ENCODE measurements at places on chromosomes 6 and 20.

GRCh38 chr6:40510442-40510841 is 76.7 kb downstream of the LRFN2 start:
- no peak for DNase-seq

- DNase-seq: no peak
Measured at GRCh38 chr6:10411971-10412460, 2.9 kb downstream of the TFAP2A start.

DNA sequence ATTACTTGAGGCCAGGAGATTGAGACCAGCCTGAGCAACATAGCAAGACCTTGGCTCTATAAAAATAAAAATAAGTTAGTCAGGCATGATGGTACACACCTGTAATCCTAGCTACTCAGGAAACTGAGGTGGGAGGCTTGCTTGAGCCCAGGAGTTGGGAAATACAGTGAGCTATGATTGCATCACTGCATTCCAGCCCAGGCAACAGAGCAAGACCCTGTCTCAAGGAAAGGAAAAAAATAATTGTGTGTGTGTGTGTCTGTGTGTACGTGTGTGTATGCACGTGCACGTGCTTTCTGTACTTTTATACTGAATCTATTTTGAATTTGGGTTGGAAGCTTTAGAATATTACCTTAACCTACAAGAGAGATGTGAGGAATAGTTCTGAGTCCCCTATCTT is 58.9 kb downstream of the KIZ start:
- DNase-seq: no peak

GRCh38 chr6:57109880-57110279 is 19.9 kb downstream of the ZNF451 start:
- DNase-seq: no peak

- no peak for DNase-seq
Measured at GRCh38 chr6:47197682-47198640, 111.7 kb downstream of the TNFRSF21 start.

DNA sequence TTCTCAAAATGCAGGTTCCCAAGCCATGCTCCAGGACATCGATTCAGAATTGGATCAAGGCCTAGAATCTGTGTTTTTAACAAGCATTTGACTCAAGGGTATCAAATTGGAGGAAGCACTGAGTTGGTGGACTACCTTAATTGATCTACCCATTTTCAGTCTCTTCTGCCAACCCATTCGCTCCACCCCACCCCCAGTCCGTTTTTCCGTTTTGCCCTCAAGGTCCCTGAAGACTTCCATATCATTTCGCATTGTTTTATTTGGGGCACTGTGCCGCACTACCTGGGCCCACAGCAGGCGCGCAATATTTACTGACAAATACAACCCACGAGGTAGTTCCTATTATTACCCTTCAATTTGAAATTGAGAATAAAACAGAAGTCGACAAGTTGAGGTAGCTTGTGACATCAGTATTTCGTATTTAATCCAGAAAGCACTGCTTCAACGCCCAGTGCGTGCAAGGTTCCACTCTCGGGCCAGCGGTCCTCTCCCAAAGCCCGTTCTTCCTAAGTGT is 557 bp upstream of the DHX35 start:
- DNase-seq: peak; percentile 7

DNA sequence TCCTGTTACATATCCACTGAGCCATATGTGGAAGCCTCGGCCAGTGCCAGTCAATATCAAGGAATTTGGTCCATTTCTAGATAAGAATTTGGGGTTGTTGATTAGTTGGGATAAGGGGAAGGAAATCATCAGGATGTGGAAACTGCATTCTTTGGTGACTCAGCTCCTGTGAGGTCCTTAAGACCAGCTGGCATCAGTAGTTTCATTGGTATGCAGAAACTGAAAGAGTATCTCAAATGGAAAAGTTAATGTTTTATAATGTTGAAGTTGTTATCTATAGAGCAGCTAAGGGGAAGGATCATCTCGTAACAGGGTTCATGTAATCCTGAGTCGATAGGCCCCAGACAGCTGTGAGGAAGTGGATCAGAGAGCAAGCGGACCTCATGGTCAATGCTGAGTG is 87.9 kb upstream of the PRND start:
- DNase-seq: no peak

DNA sequence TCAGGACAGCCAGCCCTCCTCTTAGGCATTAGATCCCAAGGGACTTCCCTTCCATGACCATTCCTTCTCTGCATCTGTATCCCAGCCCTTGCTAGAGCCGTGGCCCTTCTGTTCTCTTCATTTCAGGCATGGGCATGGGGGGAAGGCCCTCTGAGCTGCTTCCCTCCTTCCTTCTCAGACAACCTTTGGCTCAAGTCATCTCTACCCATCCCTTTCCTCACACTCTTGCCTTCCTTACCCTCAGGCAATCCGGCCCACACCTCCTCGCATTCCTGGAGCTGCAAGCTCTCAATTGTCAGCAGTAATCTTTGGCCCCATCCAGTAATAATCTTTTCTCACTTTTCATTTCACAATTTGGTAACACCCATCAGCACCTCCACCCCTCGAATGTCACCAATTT is 426.9 kb upstream of the JARID2 start:
- DNase-seq: no peak

GRCh38 chr6:152085451-152085921 is 278.0 kb downstream of the ESR1 start:
- DNase-seq: no peak

- peak; percentile 43 for DNase-seq
Measured at GRCh38 chr6:167699141-167699931, 127.4 kb upstream of the AFDN start.

DNA sequence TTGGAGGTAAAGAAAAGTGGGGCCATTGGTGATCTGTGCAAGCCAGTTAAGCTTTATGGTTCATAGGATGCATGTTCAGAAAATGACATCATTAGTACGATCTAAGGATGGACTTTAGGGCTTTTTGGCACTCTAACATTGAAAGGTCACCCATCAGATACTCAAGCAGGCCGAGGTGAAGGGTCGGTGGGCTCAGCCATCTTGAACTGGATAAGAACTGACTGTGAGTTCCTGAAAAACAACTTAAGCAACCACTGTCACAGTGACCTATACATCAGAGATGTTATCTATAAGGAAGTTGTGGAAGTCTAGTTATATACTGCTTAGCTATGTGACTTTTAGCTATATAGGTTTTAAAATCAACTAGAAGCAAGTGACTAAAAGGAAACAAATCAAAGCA is 13.0 kb upstream of the ITCH start:
- no peak for DNase-seq

- peak; percentile 21 for DNase-seq
Measured at GRCh38 chr6:28383235-28384142, 16.1 kb downstream of the ZSCAN12 start.

DNA sequence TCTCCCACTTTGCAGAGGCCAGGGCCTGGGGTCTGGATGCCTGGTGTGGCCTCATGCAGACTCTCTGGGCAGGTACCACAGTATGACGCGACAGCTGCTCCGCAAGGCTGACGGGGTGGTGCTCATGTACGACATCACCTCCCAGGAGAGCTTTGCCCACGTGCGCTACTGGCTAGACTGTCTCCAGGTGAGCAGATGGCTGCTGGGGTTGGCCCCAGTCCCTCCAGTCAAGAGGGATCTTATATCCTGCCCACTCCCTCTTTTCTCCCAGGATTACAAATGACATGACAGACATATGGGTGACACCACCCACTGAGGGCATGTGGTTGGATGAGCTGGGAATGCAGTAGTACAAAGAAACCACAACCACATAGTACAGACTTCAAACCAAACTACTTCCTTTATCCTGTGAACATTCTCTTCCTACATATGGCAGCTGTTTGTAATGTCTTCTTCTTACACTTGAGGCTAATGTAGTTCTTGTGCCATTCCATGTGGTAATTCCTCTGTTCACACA is 29.9 kb downstream of the RAB44 start:
- no peak for DNase-seq

- DNase-seq: no peak
Measured at GRCh38 chr20:45487231-45487635, 17.7 kb downstream of the WFDC2 start.
